ENCODE measurements at places on chromosomes 5 and 9.

- DNase-seq, result no peak
These were observed 25.5 kb downstream of the ESM1 start for GRCh38 chr5:54959673-54960418.

DNA sequence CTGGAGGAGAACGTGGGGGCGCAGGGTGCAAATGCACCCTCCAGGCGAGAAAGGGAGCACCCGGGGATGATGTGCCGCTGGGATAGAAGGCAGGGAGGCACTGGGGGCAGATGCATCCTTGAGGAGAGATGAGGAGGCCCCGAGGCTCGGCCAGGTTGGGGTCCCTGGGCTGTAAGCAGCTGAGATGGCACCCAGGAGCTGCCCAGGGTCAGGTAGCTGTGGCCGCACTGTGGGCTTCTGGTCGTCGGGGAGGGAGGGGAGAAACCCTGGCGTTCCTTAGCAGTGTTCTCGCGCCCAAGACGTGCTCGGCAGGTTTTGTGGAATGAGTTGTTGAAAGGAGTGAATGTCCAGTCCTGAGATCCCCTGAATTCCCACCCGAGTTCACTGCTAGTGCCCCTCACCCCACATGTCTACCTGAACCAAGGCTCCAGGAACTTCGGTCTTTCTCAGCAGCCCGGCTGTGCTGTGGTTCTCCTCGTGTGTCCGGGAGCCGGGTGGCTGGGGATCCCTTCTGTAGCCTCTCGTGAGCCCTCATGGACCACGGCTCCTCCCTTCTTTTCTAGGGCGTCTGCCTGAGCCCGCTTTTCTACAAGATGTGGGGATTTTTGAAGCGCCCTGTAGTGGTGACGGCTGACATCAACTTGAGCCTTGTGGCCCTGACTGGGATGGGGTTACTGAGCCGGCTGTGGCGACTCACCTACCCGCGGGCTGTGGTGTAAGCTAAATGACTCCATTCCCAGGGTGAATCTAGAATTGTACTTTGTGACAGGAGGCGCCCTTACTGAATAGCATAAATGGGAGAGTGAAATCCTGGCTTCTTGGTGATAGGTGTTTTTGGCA is 1.1 kb downstream of the POMT1 start:
- no peak for DNase-seq

- peak; percentile 61 for DNase-seq
These were observed 13.0 kb downstream of the SLC4A9 start for GRCh38 chr5:140372971-140373487.

DNA sequence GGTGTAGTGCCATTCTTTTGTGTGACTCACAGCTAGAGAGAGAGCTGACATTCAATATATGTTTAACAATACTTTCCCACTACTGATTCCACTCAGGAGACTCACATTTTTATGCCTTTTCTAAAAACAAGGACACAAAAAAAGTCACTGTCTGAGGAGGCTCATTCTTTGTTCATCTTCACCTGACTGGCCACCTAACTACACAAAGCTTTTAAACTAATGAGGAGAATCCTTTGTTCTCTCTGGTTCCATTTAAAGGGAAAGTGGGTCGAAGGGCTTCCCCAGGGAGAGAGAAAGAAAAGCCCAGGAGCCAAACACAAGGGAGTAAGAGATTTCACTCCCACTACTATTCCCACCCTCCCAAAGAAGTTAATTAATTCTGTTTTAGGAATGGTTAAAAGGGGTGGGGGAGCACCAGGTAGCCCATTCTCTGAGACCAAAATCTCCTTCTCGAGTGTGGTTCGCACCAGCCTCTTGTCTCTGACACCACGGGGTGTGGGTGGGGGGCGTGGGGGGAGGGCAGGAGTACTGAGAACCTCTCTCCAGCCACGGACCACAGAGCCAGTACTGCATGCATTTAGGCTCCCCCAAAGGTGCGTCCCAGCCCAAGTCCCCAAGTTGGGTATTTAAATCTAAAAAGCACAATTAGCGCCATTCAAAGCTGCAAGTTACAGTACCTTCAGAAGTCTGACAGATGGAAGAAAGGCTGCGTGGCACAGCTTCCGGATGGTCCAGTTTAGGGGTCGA is 747 bp downstream of the TRPM3 start:
- no peak for DNase-seq

DNA sequence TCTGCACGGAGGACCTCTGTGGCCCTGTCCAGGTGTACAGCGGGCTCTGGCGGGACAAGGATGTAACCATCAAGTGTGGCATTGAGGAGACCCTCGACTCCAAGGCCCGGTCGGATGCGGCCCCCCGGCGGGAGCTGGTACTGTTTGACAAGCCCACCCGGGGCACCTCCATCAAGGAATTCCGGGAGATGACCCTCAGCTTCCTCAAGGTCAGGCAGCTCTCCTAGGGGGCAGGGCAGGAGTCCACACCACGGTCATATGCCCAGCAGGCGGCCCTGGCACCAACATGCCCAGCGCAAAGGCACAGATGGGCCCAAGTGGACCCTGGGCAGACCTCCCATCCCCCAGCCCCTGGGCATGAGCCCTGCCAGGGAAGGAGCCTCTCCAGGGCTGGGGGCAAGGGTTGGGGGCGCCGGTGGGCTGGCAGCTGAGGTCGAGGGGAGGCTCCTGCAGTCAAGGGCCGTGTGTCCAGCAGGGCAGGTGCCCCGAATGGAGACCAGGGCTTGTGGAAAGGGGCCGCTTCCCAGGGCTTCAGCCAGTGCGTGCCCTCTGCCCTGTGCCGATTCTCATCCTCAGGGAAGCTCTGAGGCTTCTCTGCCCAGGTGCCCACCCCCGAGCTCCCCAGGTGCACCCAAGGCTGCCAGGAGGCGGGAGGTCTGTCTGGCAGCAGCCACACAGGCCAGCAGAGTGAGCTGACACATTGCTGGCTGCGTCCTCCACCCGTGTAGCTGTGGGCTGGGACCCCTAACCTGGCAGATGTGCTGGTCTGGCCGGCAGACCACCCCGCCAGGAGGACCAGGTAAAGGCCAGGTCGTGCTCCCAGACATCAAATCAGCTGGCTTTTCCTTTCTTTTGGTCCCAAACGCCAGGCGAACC is 10.0 kb downstream of the DIPK1B start:
- DNase-seq, result no peak

GRCh38 chr9:115972362-115972761 is 181.2 kb upstream of the PAPPA start:
- DNase-seq, result no peak

GRCh38 chr5:176700239-176700847 is 53.1 kb downstream of the TSPAN17 start:
- no peak for DNase-seq
